ENCODE measurements at places on chromosomes 13 and 19.

GRCh38 chr13:33381180-33381579 is 95.6 kb upstream of the STARD13 start:
- DNase-seq: no peak

DNA sequence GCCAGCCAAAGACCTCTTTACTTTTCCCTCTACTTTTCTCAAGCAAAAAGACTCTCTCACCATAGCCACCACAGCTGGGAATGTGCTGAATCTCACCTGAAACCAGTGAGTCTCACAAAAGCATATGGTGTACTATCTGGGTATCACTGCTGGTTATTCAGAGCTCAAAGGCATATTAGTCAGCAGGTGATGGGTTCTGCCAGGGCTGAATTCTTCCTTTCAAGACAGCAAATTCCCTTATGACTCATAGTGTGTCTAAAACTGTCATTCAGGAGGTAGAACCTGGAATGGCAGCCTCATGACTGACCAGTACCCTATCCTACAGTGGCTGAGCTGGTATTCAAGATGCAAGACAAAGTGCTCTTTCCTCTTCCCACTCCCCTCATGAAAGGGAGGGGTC is 2859.1 kb downstream of the PCDH9 start:
- no peak for DNase-seq

DNA sequence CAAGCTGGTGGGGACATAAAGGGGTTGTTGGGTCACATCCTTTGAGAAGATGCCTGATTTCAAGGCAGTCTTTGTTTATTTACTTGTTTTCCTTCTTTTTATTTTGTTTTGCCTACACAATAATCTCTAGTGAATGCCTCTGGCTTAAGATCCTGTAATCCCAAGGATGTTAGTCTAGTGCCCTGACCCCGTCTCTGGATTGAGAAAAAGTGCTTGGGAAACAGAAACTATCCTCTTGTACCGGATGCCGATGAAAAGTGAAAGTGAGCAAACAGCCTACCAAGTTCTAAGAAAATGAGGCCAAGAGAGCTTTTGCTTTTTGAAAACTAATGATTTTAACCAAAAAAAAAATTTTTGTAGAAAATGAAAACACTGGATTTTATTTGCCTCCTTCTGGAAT is 42.1 kb upstream of the C1QTNF9 start:
- no peak for DNase-seq

- DNase-seq: no peak
Observed at GRCh38 chr19:1447504-1447903, 2.4 kb upstream of the APC2 start.

DNA sequence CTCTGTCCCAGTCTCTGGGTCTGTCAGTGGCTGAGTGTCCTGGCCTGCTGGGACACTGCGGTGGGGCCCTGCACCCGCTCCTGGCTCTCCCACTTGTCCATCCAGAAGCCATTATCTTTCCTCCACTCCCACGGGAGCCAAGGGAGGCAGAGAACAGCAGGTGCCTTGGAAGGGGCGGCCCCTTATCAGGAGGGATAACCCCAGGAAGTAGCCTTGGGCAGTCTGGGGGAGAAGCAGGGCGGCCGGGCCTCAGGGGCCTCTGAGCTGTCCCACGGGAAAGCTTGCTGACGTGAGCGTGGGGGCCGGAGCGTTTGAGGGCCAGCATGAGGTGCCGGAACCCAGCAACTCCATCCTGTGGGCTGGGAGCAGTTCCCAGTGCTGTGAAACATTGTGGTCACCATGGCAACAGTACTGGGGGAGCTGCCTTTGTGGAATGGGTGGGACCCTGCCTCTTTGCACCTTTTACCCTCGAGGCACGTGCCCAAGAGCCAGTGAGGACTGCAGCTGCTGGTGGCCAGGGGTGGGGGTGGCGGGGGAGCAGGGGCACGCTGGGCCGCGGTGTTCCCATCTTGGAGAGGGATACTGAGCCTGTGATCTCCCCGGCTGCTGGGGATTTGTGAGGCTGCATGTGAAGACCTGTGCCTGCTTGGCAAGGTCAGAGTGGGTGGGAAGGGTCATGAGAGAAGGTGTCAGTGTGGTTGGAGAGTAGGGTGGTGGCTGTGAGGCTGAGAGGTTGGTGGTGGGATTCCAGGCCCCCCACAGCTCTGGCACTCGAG is 20.9 kb downstream of the KLHL26 start:
- no peak for DNase-seq

DNA sequence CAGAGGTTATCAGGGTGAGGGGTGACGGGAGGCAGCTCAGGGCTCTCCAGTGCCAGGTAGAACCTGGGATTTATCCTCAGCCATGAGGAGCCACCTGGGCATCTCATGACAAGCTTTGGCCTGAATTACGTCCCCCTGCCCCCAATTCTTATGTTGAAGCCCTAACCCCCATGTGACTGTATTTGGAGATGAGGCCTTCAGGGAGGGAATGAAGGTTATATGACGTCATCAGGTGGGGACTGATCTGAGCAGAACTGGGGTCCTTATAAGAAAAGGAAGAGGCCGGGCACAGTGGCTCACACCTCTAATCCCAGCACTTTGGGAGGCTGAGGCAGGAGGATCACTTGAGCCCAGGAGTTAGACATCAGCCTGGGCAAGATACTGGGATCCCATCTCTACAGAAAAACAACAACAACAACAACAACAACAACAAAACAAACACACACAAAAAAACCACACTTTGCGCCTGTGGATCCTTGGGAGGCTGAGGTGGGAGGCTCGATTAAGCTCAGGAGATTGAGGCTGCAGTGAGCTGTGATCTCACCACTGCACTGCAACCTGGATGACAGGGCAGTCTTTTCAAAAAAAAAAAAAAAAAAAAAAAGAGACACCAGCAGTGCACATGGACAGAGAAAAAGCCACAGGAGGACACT is 18.4 kb downstream of the ZFR2 start:
- DNase-seq: no peak

- no peak for DNase-seq
Observed at GRCh38 chr19:32173836-32174235, 171.6 kb upstream of the ZNF507 start.

DNA sequence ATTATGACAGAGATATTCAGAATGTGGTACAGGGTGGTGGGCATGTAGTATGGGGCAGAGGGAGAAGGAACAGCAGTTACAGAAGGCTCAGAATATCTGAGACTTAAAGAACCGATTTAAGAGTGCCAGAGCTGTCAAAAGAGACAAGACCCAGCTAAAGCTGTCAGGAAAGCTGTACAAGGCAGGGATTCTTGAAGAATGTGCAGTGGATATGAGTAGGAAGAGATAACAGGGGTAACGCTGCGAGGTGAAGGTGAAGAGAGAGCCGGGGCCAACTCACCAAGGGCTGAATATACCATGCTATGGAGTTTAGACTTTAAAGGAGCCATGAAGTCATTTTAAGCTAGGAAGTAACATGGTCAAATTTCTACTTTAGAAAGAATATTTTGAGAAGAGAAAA is 381.0 kb downstream of the DIAPH3 start:
- no peak for DNase-seq

DNA sequence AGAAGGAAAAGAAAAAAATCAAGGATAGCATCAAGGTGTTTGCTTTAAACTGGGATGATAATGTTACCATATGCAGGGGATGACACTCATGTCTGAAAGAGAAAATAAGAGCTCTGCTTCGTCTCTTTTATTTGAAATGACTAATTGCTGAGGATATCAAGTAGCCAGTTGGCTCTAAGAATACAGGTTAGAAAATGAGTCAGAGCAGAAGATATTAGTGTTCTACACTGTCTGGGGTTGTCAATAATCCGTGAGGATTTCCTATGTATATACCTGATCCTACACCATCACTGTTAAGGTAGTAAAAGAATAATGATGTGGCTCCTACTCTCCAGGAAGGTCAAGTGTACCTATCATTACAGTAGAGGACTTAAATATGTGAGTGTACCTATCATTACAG is 562.5 kb downstream of the GPC6 start:
- no peak for DNase-seq

- no peak for DNase-seq
Observed at GRCh38 chr13:44417876-44418275, 44.3 kb downstream of the SERP2 start.

GRCh38 chr19:58570770-58571574 is 2.2 kb downstream of the MZF1 start:
- DNase-seq: no peak

DNA sequence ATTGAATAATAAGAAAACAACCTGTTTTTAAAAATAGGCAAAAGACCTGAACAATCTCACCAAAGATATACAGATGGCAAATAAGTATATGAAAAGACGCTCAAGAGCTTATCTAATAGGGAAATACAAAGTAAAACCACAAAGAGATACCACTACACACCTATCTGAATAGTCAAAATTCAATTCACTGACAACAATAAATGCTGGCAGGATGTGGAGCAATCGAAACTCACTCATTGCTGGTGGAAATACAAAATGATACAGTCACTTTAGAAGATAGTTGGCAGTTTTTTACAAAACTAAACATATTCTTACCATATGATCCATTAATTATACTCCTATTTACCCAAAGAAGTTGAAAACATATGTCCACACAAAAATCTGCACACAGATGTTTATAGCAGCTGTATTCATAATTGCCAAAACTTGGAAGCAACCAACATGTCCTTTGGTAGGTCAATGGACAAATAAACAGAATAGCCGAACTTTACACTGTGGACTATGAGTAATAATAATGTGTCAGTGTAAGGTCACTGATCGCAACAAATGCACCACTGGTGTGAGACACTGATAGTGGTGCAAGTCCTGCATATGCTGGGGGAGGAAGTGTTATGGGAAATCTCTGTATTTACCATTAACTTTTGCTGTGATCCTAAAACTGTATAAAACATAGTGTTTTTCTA is 20.8 kb downstream of the ZC3H13 start:
- no peak for DNase-seq

- DNase-seq: peak; percentile 87
Observed at GRCh38 chr13:75458696-75459422, 23.1 kb downstream of the TBC1D4 start.

DNA sequence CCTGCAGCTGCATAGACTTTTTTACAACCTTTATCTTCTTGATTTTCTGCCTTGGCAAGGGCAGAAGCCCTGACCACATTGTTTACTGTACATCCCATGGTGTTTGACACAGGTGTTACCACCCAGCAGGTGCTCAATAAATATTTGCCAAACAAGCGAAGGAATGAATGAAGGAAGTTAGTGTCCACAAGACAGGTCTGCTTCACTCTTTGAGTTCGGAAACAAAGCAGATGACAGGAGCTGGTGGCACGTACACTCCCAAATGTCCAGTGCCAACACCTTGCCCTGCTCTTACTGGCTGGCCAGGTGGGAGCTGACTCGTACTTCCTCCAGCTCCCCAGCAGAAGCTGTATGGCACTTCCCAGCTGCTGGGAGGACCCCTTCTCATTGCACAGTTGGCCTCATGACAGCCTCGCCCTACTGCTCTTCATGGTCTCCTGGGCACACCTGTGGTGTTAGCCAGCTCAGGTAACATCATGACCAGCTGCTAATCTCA is 22.0 kb upstream of the MUC16 start:
- DNase-seq: no peak

DNA sequence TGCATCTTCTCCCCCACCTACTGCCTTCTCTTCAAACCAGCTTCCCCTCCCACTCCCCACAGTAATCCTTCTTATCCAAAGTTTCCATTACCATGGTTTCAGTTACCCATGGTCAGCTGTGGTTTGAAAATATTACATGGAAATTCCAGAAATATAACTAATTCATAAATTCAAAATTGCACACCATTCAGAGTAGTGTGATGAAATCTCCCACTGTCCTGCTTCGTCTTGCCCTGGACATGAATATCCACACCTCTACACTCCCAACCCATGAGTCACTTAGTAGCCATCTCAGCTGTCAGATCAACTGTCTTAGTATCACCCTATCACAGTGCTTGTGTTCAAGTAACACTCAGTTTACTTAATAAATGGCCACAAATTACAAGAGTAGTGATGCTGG is 3.8 kb upstream of the KCTD12 start:
- no peak for DNase-seq

DNA sequence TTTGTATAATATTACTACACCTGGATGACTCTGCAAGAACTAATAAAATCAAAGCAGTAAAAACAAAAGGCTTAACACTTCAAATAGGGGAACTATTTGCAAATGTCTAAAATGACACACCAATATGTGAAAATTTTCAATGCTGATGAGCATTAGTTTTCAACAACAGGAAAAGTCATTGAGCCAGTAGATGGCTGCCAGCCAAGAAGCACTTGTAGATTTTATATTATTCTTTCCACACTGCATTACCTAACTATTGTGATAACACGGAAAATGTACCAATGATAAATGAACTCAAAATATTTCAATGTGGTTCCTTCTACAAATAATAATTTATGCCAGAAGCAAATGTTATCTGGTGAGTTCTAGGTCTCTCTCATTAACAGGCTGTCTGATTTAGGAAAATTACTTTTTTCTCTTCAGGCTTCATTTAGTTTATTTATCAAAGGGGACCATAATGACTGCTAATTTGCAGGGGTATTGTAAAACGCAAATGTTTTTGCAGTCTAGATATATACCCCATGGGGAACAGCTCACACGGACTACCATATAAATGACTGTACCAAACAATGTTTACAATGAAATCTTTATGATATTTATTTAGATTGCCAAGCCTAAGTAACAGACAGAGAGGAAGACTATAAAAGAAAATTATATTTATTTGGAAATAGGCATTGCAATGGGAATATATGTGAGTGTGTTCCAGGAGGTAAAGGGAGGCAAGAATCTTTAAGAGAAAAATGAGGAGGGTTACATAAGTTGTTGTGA is 407.8 kb downstream of the LIG4 start:
- DNase-seq: peak; percentile 92

- no peak for DNase-seq
Observed at GRCh38 chr13:21675095-21675991, 4.5 kb downstream of the FGF9 start.

DNA sequence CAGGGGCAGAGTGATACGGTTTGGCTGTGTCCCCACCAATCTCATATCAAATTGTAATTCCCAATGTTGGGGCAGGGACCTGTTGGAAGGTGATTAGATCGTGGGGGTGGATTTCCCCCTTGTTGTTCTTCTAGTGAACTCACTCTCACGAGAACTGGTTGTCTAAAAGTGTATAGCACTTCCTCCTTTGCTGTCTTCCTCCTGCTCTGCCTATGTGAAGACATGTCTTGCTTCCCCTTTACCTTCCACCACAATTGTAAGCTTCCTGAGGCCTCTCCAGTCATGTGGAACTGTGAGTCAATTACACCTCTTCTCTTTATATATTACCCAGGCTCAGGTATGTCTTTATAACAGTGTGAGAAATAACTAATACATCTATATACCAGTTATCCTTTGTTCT is 706.4 kb upstream of the KLHL1 start:
- DNase-seq: no peak

GRCh38 chr13:48594096-48594815 is 59.5 kb upstream of the CYSLTR2 start:
- DNase-seq: no peak

Measured in NCI-H1417 treated with DMSO at 0.1 percent for 48 hours (cell line).